Stimulated activated CD4-positive, alpha-beta T cell treated with anti-CD3 and anti-CD28 coated beads, TNF-alpha, amount 100 ng/mL, for 24 hours (primary cell): ENCODE measurements at places on chromosomes 7 and 10.

GRCh38 chr7:20510573-20510900 is 104.9 kb upstream of the ABCB5 start:
- DNase-seq = no peak

GRCh38 chr7:135189221-135189662 is 18.7 kb upstream of the CYREN start:
- no peak for DNase-seq

DNA sequence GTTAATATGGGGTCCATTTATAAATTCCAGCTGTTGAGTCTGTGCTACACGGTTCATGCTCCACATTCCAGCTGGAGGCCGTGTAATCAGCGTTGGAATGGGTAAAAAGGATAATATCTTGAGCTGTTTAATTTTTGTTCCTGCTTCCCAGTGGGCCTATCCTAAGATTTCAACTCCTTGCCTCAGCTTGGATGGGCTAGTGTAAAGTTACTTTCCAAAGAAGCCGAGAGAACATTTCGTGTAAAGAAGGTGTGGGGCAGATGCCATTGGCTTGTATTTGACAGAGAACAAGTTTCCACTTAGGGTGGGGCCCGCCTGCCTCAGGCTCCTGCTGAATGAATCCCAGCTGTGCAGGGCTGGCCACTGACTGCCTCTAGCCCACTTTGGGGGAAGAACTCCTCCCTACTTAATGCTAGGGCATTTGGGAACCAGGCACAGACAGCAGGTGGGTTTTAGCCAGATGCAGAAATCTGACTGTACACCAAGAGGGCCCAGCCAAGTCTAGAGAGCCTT is 125.9 kb upstream of the LYZL2 start:
- no peak for DNase-seq

DNA sequence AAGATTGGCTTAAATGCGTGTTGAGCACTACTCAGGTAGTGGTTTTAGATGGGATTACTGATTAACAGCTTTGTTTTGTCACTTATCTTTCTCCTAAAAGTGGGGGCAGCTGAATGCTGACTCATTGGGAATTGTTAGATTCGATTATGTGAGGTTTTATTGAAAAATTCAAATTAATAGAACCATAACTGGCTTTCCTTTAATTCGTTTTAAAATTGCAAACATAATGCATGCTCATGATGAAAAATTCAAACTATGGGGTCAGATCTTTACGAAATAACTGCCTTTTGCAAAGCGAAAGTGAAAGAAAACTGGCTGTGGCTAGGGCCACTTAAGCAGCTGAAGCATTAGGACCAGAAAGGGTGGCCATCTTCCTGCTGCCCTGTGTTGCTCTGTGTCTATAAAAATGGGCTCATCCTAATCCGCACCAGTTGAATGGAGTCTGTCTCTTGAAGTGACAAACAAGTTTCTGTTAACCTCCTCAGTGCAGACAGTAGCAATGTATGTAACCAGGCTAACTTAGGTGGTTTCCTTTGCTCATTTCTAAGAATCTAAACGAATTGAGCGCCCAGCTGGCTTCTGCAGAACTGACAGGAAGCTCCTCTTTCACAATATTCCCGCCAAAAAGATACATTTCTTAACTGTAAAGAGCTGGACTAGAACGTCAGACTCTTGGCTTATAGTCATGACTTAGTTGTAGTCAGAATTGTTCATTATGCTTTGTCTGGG is 27.8 kb downstream of the DENND10 start:
- peak; percentile 16 for DNase-seq

GRCh38 chr7:106493041-106493731 is 167.8 kb downstream of the CCDC71L start:
- no peak for DNase-seq

- DNase-seq = no peak
These were observed 27.9 kb upstream of the JAZF1 start for GRCh38 chr7:28208506-28208905.

DNA sequence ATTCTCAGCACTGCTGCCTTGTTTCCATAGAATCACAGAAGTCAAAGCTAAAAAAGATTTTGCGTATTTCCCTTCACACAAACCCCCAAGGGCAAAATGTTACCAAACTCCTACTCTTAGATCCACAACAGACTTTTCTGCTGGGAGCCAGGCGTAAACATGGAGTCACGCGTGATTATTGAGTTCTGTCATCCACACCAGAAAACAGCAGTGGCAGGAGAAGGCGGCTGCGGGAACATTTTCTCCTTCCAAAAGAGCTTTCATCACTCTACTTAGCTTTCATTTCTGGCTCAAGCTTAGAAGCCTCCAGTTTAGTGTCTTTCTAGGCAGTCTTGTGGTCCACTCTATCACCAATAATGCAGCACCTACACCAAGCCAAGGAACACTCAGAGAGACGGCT is 712.9 kb upstream of the NRP1 start:
- DNase-seq = no peak

- no peak for DNase-seq
These were observed 8.1 kb upstream of the ARHGAP22 start for GRCh38 chr10:48613016-48613415.

- DNase-seq = no peak
These were observed 16.3 kb upstream of the THSD7A start for GRCh38 chr7:11848251-11848650.

- no peak for DNase-seq
These were observed 54.2 kb downstream of the TACR2 start for GRCh38 chr10:69362471-69362954.

DNA sequence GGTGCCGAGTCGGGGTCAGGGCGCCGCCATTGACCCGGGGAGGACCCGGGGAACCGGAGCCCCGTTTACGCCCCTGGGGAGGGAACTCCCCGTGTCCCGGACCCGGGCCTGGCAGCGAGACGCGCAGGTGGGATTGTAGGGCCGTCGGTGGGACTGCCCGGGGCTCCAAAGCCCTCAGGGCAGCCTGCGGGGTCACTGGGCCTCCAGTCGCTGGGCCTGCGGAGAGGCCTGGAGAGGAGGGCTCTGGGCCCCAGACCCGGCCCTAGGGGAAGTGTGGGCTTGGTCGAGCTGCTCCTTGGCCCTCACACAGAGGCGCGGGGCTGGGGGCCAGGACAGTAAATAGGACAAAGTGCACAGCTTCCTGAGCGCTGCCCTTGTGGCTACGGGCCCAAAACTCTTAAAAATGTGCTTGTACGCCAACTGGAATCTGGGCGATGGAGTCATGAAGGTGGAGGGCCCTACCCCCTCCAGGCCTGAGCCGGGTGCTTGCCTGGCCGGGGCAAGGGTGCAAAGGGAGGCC is 657 bp downstream of the ECHDC3 start:
- no peak for DNase-seq

DNA sequence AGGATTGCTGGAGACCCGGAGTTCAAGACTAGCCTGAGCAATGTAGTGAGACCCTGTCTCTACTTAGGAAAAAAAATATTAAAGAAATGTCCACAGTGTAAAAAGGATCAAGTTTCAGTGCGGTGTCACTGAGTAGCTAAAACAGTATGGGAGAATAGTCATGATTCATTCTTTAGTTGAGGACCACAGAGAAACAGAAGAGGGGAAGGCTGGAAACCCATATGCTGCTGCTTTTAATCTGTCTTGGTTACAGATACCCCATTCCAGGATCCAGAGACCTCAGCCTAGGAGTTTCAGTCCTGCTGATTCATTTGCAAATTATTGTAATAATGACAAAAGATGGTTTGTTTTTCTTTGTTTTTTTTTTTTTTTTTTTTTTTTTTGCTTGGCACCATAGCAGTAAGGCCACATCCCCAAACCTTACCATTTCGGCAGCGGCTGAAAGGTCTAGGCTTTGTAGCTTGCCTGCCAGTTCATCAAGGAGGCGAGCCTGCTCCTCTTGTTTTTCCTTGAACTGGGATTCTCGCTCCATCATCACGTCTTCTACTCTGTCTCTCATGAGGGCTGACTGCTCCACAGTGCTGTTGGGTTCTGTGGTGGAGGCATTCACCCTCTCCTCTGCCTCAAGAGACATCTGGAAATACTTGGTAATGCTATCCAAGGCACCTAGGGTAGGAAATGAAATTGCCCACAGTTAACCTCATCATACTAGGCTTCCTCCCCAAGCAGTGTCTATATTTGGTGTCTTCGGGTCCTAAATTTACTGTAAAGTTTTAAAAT is 44.2 kb downstream of the DLD start:
- no peak for DNase-seq

DNA sequence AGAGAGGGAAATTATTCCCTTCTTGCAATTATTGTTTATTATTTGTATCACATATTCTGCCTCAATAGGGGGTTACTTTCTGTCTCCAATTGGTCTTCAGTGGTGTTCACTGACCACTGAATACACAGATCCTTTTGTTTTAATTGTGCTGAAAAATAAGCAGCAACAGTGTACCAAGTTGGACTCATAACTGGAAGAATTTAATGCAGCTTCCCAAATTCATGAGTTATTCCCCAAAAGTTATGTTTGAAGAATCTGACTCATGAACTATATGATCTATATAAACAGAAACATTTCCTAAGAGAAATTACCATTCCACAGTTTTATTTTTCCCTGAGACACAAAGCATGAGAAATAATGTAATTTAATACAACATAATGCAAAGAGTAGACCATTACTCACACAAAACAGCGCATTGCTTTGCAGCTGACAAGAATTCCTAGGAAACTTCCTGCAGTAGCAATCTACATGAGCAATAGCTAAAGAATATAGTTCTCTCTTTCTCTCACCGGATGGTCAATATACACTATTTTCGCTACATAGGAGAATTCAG is 479.2 kb downstream of the HTR7 start:
- DNase-seq = no peak

- no peak for DNase-seq
These were observed 979.3 kb upstream of the CELF2 start for GRCh38 chr10:10038348-10038747.

- DNase-seq = no peak
These were observed 81.5 kb upstream of the GNAI1 start for GRCh38 chr7:80053124-80053523.

DNA sequence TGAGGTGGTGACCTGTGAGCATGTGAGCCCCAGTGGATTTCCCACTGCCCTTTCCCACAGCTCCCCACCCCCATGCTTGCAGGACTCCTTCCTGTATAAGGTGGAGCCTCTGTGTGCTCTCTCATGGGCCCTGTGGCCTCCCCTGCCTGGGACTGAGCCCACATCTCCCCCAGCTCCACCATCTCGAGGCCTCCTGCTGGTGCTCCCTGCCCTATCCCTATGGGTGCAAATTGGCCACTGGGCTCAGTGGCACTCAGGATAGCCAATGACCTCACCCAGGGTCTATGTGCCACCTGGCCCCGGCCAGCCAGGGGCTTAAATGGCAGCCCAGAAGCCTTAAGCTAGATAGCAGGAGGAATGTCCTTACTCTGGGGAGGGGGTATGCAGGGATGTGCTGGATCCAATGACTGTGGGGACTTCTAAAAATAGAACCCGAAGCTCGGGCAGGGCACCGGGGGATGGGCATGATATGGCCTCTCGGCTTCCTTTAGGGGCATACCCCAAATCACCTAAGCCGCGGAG is 2.0 kb downstream of the LDB3 start:
- no peak for DNase-seq
